ENCODE measurements at places on chromosomes 7 and 10.

DNA sequence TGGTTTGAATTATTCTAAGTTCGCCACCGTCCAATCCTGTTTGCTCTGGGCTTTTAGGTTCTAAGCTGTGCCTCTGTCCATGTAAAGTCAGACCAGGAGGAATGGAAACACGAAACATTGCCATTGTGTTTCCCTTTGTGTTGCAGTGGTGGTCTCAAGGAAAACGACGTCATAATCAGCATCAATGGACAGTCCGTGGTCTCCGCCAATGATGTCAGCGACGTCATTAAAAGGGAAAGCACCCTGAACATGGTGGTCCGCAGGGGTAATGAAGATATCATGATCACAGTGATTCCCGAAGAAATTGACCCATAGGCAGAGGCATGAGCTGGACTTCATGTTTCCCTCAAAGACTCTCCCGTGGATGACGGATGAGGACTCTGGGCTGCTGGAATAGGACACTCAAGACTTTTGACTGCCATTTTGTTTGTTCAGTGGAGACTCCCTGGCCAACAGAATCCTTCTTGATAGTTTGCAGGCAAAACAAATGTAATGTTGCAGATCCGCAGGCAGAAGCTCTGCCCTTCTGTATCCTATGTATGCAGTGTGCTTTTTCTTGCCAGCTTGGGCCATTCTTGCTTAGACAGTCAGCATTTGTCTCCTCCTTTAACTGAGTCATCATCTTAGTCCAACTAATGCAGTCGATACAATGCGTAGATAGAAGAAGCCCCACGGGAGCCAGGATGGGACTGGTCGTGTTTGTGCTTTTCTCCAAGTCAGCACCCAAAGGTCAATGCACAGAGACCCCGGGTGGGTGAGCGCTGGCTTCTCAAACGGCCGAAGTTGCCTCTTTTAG is 46.3 kb upstream of the DMBT1 start:
- DNase-seq, result no peak

GRCh38 chr7:28507525-28508282 is 95.4 kb downstream of the CREB5 start:
- no peak for DNase-seq

- no peak for DNase-seq
Measured at GRCh38 chr7:100516135-100516812, 22.7 kb upstream of the AGFG2 start.

- peak; percentile 21 for DNase-seq
Measured at GRCh38 chr10:123009105-123009820, 457 bp downstream of the ACADSB start.

- DNase-seq, result no peak
Measured at GRCh38 chr10:97124211-97124610, 61.5 kb downstream of the SLIT1 start.

GRCh38 chr10:17814973-17815372 is 5.8 kb downstream of the MRC1 start:
- no peak for DNase-seq

DNA sequence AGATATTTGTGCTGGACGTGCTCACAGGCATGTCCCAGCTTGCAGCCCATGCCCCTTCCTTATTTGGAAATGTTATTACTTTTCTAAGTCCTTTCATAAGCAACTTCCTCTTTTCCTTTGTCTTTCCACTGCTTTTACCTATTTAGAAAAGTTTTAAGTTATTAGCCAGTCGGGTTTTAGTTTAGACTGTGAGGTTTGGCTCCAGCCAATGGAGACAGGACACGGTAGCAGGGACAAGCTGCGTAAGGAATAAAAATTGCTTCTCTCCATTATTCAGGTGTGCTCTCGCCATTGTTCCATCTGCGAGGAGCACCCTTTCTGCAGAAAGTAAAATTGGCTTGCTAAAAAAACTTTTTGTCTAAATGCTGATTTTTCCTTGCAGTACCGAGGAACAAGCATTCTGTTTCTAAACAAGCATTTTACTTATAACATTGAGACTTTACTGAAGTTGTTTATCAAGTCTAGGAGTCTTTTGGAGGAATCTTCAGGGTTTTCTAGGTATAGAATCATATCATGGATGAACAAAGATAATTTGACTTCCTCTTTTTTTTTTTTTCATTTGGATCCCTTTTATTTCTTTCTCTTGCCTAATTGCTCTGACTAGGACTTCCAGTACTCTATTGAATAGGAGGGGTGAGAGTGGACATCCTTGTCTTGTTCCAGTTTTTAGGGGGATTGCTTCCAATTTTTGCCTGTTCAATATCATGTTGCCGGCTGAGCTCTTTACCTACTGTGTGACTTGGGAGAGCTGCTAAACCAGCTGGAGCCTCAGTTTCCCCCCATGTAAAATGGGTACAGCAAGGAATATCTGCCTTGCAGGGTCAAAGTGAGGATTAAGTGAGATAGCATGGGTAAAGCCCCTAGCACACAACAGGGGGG is 63.8 kb downstream of the ALOX5 start:
- DNase-seq, result no peak

GRCh38 chr10:31142026-31142425 is 110.4 kb upstream of the ZNF438 start:
- DNase-seq, result peak; percentile 58

DNA sequence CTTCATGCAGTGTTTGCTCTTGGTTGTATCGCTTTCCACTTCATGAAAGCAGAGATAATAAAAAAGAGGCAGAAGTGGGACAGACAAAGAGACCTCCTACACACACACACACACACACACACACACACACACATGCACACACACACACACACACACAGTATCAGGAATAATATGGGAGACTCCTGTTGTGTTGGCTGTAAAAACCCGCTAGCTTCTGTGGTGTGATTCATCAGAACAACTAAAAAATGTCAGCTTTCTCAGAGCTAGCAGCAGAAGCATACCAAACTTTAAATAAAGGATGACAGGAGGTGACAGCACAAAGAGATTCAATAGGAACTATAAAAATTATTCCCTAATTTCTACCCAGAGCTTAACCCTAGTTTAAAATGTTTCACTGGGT is 148.2 kb upstream of the LRRTM3 start:
- DNase-seq, result no peak

DNA sequence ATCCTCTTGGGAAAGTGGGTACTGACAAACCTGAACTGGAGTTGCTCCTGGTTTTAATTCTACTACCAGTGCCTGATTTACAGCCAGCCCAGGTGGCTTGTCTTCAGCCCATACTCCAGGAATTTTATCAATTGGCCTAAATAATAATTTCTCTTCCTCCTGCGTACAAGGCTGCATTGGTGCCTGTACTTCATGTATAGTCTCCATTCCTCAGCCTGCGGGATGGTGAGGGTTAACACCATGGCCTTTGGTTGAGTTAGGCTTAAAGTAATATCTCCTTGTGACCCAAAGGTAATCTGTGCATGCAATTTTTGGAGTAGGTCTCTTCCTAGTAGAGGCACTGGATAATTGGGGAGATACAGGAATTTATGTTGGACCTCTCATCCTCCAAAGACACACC is 5.5 kb upstream of the ZNF117 start:
- DNase-seq, result no peak

DNA sequence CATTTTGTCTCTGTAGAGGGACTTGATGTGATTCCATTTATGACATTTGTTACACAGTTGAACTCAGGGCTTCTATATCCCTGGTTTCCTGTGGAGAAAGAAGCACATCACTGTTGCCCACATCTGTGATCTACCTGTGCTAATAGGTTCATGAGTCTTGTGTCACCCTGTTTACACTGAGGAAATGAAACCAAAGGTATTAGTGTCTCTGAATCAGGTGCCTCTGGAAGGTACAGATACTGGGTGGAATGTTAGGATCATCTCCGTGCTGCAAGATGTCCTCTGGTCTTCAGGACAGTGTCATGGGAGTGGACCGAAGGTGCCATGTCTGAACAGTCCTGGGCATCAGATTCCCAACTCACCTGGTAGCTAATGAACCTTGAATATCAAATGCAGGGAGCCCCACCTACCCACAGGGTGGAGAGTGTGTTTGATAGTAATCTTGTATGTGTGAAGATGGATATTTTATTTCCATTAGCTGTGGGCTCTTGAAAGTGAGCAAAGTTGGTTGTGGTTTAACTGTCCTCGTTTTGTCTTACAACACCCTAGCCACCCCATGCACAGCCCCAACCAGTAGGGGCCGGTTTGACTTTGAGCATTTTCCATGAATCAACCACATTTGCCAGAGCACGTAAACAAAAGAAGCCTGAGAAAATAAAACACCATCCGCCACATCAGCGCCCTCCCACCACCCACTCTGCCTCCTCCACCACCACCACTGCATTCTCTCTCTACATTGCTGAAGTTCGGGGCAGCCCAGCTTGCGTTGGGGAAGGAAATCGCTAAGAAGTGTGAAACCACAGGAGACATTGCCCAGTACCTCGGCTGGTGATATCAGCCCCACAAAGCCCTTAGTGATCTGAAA is 40.7 kb downstream of the TARP start:
- DNase-seq, result no peak

DNA sequence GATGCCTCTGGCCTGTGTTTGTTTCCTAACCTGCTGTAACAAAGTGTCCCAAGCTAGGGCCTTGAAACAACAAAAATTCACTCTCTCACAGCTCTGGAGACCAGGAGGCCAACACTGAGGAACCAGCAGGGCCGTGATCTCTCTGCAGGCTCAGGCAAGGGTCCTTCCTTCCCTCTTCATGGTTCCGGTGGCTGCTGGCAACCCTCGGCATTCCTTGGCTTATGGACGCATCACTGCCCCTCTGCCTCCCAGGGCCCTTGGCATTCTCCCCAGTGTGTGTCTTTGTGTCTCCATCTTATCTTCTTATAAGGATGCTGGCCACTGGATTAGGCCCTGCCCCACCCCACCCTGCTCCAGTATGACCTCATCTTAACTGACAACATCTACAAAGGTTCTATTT is 17.0 kb downstream of the CNPY1 start:
- DNase-seq, result no peak

DNA sequence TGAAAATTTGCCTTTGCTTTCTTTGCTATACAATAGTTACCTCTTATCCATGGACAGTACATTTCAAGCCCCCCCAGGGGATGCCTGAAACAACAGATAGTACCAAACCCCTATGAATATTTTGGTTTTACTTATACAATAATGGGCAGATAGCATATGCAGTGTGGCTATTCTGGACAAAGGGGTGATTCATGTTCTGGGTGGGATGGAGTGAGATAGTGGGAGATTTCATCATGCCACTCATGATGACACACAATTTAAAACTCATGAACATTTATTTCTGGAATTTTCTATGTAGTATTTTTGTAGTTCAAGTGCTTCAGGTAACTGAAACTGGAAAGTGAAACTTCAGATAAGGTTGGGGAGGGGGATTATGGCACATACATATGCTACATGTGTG is 12.0 kb downstream of the STARD3NL start:
- DNase-seq, result no peak

GRCh38 chr7:2553831-2554581 is 1.3 kb downstream of the BRAT1 start:
- peak; percentile 17 for DNase-seq

- DNase-seq, result no peak
Measured at GRCh38 chr10:129165770-129166169, 301.3 kb upstream of the MGMT start.

DNA sequence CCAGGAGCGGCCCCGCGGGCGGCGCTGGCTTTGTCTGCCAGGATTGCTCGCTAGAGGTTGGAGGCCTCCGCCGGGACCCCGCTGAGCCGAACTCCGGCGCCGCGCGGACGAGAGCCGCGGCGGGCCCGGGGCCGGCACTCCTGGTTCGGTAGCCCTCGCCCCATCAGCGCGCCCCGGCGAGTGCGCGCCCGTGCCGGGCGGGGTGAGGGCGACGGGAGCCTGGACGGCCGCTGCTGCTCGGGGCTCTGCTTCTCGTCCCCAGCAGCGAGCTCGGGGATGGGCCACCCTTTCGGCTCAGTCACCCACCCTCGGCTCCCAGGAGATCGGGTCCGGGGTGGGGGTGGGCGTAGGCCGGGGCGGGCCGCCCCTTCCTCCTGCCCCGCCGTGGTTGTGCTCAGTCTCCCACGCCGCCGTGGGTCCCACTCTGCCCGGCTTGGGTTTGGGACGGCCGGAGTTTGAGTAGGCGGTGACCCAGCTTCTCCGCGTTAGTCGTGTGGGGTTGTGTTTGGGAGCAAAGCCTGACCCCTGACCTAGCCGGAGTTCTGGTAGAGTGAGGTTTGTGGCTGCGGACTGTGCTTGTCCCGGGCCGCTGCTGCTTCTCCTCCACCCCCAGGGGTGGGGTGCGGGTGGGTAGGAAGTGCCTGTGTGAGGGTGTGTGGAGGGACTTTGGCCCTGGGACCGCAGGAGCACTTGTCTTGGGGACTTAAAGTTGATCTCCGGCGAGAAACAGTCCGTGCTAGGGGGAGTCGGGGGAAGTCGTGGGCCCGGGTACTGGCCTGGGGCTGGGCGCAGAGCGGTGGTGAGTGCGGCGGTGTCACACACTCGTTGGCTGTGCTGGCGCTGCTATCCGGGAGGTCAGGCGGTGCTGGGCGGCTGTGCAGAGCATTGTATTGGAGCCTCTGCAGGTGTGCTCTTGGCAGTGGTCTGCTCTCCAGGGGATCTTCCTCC is 677 bp downstream of the TSPAN14 start:
- DNase-seq, result peak; percentile 43

DNA sequence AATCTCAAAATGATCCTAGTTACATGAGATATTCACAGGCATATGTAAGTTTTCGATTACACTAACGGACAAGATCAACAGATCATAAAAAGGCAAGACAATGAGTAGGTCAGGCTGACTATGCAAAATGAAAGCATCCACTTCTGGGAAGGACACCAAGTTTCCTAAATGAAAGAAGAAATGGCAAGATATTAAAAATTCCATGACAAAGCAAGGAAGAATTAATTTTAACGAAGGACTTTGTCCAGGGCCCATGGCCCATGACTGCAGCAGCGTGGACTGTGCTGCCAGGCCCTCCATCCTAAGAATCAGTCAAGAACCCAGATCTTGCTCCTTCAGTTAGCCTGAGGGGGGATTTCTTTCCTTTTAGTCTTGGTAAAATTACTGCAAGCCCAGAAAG is 182.4 kb upstream of the FRMD4A start:
- DNase-seq, result no peak

DNA sequence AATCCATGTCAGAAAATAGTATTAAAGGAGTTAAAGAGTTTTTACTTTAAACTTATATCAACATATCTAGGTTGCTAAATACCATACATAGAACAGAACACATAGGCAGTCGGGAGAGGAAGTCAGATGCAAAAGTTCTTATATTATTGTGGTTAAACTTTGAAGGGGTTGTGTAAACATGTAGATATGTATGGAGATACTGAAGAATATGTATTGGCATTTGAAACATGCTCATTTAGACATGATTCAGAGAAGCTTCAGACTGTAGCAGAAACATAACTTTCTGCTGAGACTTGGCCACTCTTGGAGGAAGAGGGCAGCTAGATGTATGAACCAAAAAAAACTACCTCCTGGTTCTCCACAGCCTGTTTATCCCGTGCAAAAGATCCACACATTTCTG is 103.5 kb upstream of the FERD3L start:
- no peak for DNase-seq

DNA sequence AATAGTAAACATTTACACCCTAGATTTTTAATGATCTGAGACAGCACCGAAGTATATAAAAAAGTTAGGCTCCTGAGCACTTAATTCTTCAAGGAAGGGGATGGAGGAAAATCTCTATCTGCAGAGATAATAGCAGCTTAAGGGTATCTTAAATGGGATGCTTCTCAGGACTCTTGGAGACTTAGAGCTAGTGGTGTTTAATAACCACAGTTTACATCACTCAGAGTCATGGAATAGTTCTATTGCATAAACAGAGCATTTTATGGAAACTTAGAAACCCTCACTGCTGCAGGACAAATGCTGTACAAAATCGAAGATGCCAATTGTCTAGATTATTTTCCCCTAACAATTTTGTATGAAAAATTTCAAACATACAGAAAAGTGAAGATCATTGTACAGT is 398.9 kb upstream of the GALNT17 start:
- DNase-seq, result no peak

- DNase-seq, result no peak
Measured at GRCh38 chr7:55246171-55246570, 119.0 kb upstream of the LANCL2 start.

GRCh38 chr7:18780266-18780665 is 284.7 kb downstream of the HDAC9 start:
- DNase-seq, result no peak
